ENCODE measurements at places on chromosomes 13 and 19. TPM values are rescaled to one million over a fixed set of nuclear protein-coding genes. Genes with fewer than 3 reads are reported as not detected.

The TMEM59L gene
- total RNA-seq = not detected

DNA sequence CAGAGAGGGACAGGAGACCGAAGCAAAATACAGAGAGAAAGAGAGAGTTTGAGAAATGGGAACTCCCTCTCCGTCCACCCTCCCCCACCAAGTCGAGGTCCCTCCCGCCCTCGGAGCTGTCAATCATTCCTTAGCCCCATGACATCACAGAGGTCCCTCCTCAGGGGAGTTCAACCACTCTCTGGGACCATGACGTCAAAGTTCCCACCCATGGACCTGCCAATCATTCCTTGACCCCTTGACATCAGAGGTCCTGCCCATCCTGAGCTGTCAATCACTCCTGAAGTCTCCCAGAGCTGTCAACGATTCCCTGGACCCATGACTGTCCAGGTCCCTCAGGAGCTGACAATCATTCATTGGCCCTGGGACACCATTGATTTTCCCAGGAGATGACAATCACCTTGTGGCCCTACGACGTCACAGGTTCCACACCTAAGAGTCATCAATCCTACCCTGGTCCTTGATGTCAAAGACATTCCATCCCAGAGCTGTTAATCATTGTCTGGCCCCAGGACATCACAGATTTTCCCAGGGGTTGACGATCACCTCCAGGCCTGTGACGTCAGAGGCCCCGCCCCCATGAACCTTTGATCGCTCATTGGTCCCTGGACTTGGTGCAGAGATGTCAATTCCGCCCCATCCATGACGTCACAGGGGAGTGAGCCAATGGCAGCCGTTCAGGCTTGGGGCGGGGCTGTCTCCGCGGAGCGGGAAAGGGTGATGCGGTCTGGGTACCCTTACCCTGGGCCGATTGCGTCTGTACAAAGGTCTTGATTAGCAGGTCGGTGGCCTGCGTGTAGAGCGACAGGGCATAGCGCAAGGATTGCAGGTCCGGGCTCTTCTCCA is 61.7 kb downstream of the COLGALT1 start:
- no peak for DNase-seq

- DNase-seq = no peak
Measured at GRCh38 chr13:114025405-114025713, 51.5 kb upstream of the C13orf46 start.

The LRRC25 gene
- not detected for total RNA-seq

DNA sequence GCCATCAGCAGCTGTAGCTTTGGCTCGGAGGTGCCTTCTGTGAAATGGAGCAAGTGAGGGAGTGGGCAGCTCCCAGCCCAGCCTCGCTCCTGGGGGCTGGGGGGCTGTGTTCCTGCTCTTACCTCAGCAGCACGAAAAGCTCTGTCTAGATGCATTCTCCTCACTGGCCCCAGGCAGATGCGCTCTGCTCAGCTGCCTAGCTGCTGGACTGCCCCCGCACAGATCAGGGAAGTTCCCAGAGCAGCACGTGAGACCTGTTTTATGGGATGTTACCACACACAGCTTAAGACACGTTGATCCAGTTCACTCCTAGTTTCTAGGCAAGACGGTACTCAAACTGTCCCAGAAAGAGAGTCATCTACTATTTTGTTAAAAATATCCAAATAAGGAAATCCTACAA is 13.6 kb downstream of the LCP1 start:
- DNase-seq = peak; percentile 45

GRCh38 chr19:19528721-19529490 is at the start of gene YJEFN3:
YJEFN3 (plus strand) TSS chr19:19528911; CDS start chr19:19528933, 22 bp downstream.
- no peak for DNase-seq

GRCh38 chr13:60661521-60661920 is 264.5 kb downstream of the TDRD3 start:
- DNase-seq = no peak

- DNase-seq = no peak
Measured at GRCh38 chr19:34256835-34257558, 2.6 kb downstream of the GARRE1 start.

- no peak for DNase-seq
Measured at GRCh38 chr13:48816700-48817099, 159.0 kb upstream of the FNDC3A start.

- no peak for DNase-seq
Measured at GRCh38 chr13:59483501-59484145, 680.1 kb downstream of the DIAPH3 start.

DNA sequence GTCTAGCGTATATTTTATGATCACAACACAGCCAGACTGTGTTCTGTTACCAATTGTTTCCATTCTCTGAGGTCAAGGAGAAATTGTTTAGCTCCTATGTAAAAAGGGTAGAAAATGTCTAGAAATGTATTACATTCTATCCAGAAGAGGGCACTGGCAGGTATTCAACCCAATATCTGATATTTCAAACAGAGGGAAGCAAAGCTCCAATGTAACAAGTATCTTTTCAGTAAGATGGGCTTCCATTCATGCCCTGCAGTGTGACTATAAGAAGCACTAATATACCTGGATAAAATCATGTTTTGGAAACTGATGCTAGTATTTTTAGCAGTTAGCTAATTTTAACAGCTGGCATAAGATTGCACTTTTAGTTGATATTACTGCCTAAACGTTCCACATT is 312.7 kb downstream of the FGF14 start:
- no peak for DNase-seq

The ANKRD24 gene
- 1.5 TPM for total RNA-seq

The KLK14 gene
- total RNA-seq = 0.35 TPM

GRCh38 chr19:17719730-17720400 is 585 bp downstream of the MAP1S start:
- peak; percentile 21 for DNase-seq

GRCh38 chr13:107475753-107476453 is 739.4 kb downstream of the LIG4 start:
- no peak for DNase-seq

GRCh38 chr19:29320618-29321017 is 107.7 kb upstream of the UQCRFS1 start:
- DNase-seq = no peak

DNA sequence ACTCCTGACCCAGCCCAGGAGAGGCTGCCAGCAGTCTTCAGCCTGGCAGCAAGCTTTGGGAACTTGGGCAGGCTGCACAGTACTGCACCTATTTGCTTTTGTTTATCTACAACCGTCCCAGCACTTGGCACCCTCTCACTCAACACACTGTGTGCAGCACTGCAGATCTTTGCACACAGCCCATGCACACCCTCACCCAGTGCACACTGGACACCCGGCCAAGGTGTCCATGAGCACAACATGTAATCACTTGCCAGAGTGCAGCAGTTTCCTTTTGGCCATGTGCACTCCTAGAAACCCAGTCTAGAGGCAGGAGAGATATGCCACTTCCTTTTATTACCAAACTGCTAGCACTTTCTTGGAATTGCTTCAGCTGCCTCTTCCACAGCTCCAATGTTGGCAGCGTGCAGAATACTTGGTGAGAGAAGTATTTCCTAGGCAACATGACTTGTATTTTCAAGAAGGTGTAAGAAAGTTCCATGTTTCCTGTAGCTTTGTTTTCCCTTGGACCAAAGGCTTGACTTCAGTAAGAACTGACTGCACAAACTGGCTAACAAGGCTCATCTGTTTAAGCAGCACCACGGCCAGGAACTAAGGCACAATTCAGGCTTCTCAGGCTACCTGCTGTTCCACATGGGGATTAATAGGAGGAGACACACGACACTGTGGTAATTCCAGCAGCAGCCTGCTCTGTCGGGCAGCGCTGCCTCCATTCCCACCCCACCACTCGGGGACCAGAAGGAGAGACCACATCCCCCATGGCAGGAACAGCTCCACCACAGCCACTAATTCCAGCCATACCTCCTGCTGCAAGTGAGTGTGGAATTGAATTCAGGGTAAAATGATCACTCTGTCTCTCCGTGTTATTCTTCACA is 15.3 kb downstream of the ATP7B start:
- no peak for DNase-seq

The GJB2 gene
- total RNA-seq = not detected

The IRF3 gene
- 235 TPM for total RNA-seq

DNA sequence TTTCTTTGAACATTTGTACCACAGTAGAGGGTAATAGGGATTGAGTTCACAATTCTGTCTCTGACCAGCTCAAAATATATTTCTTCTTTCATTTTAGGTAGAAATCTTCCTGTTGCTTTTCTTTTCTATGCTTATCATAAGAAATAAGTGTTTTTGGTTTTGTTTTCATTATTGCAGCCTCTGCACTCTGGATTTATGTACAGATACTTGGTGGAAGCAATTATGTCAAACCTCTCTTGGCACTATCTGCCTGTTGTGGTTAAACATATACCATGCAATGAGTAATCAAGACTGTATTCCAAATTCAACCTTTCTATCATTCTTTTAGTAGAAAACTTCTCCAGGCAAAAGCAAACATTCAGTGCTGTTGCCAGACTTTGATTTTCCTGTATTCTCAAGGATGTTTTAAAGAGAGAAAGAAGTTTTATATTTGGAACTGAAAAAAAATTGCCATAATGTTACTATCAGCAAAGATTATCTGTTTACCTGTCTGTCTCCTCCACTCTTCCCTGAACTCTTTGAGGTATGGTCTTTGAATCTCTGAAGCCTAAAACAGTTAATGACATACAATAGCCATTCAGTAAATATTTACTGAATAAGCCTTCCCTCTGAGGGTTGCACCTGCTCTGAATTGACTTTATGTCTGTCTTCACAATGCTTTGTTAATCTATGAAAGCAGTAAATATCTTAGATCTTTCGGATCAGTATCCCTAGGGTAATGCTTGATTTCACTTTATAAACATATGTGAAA is 612.5 kb upstream of the PRR20A start:
- no peak for DNase-seq

The KLF1 gene
- total RNA-seq = not detected

The PNMA8A gene
- total RNA-seq = not detected

GRCh38 chr19:30173593-30174356 is 198.4 kb upstream of the ZNF536 start:
- no peak for DNase-seq

DNA sequence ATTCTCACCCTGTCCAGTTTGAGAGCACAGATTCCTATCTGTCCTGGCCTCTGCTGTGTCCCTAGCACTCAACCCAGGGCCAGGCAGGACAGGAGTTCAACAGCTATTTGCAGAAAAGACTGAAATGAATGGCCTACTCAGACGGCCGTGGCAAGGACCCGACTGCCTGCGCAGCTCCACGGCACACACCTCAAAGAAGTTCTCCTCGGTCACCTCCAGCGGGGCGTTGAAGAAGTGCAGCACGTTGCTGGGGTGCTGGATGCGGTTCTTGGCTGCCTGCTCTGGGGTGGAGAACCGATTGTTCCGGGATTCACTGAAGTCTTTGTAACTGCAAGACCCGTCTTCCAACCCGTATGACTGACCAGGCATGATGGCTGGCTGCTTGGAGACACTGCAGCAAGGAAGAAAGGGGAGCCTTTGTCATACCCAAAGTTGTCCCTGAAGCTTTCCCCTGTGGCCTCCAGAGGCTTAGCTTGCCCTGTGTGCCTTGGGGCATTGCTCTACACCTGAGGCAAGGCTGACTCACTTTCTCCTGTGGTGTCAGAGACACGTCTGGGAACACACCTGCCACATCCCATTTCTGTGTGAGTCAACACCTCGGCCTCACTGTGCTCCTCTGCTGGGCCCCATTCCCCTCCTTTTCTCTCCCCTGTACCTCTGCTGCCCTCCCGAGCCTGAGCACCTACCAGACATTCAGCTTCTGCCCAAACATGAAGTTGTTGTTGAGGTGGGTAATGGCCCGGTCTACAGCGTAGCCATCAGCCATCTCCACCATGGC is 6.8 kb upstream of the ECH1 start:
- no peak for DNase-seq

DNA sequence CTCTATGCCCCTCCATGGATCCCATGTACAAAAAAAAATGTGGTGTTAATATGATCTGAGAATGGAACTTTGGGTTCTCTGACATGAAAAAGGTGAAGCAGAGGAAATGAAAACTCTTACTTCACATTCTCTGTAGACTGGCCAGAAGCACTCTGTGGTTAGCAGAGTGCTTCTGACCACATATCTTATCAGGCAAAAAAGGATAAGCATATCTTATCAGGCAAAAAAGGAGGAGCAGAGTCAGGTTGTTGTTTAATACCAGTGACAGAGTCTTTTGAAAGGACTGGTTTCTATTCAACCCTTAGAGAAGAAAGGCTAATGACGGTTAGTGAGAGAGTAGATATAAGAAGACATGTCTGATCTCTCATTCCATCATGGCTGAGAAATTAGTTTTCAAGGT is 1404.8 kb downstream of the SLITRK1 start:
- DNase-seq = no peak

GRCh38 chr13:51534041-51534817 is 50.0 kb upstream of the WDFY2 start:
- peak; percentile 68 for DNase-seq

The MUC16 gene
- 0.07 TPM for total RNA-seq

DNA sequence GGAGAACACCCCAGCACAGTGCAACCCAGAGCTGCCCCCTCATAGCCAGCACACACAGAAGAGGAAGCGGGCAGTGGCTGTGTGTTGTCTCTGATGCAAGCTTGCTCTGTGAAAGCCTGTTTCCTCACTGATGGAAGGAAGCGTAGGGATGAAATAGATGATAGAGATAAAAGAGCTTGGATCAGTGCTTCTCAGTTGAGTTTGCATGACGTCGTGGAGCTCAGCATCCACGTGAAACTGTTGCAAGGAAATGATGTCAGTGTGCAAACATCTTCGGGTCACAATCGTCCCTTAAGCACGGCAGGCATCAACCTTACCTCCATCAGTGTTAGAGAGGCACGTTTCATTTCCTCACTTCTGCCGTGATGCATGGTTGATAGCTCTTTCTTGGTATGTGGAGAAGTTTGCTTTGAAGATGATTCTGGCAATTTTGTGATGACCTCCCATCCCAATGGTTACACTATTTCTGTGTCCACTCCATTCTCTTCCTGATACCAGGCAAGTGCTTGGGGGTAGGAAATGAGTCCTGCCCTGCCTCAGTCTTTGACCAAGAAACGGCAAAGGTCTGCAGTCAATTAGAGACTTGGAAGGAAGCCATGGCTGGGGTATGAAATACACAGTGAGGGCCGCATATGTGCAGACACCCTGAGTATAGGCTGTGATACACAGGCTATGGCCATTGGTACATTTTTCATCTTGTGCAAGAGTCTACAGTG is 183.0 kb downstream of the ZNF536 start:
- no peak for DNase-seq

DNA sequence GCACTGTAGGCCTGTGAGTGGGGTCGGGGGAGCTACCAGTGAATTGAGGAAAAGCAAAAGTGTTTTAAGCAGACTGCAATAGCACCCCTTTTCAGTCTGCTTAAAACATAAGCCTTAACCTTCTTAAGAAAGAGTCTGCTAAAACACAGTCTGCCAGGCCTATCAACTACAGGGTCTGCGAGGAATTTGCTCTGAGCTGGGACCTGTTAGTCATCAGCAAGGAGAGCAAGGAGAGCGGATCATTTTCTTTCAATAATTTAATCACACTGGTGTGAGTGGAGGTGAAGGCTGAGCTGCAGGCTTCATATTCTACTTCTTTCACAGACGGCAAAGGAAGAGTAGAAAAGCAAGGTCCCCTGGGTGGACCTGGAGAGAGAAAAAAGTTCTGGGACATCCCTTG is 342.7 kb downstream of the ENOX1 start:
- no peak for DNase-seq

- DNase-seq = no peak
Measured at GRCh38 chr13:32229443-32229842, 85.7 kb downstream of the ZAR1L start.
